ENCODE measurements at places on chromosomes 4 and X. TPM values are rescaled to one million over a fixed set of nuclear protein-coding genes. Genes with fewer than 3 reads are reported as not detected.

Gene SRP72
- total RNA-seq, result 85.2 TPM

GRCh38 chr4:675036-675882 lies 917 bp downstream of the MYL5 start:
- peak; percentile 1 for ATAC-seq

Gene STK26
- total RNA-seq, result 14.5 TPM

Gene SPARCL1
- 31.0 TPM for total RNA-seq

GRCh38 chr4:165461159-165461821 lies 82.5 kb downstream of the CPE start:
- ATAC-seq, result no peak

GRCh38 chrX:71256051-71256450 lies 2.1 kb upstream of the ZMYM3 start:
- no peak for ATAC-seq

Gene TSR2
- total RNA-seq, result 21.5 TPM

GRCh38 chrX:78989349-78989748 lies 44.2 kb downstream of the P2RY10 start:
- no peak for ATAC-seq

DNA sequence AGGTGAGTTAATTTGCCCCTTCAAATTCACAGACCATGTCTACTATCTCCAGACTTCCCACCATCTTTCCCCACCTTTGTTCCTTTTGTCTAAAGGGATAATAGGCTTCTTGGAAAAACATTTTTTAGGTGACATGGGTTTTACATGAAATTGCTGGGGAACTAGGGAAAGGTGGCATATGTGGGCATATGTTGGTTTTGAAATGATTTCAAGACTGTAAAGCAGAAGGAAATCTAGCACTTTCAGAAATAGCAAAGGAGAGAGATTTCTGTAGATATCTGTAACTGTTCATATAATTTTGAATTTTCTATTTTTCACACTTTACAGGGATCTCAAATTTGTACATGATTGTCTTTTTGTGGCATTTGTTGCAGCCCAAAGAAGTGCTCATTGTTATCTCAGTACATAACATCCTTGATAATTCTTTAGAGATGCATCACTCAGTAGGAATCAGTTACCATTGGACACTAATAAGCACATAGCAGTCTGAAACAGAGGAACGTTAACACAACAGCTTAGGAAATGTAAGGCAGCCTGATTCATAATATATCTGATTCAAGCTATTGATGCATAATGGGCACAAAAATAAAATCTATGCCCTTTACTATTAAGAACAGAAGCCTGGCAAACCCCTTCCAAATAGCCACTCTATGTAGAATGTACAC lies 659.7 kb downstream of the CENPC start:
- ATAC-seq, result no peak

GRCh38 chr4:37555322-37555721 lies 130.9 kb downstream of the RELL1 start:
- ATAC-seq, result no peak

- peak; percentile 32 for ATAC-seq
These were observed at the start of gene COL25A1 for GRCh38 chr4:109302361-109303139. Gene COL25A1 (minus strand): TSS chr4:109302658.

DNA sequence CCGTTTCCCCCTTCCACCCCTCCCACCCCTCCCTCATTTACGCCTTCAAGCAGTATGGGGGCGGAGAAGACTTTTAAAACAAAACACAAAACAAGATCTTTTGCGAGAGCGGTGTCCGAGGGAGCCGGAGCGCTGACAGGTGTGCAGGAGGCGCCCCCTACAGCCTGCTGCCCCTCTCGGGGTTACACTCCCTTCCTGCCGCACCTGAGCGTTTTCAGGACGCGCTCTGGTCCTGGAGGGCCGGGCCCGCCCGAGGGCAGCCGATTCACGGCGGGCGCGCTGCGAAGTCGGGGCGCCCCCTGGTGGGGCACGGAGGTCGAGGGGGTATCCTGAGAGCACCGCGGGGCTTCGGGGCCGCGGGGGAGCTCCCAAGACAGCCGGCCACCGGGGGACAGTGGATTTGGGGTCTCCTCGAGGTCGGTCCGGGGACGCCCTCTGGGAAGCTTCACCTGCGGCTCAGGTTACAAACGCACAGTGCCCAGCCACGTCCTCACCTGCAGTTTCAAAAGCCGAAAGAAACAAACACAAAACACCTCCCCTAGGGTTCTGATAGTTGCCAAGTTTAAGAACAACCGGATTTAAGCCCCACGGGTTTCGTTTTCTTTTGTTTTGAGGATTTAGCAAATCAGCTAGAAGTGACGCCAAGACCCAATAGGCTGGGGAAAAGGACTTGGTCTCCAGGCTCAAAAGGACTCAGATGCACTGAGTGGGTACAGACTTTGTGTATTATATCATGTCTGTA lies 8.0 kb upstream of the NEUROG2 start:
- ATAC-seq, result peak; percentile 72

Gene LINC00632
- 3.1 TPM for total RNA-seq

- peak; percentile 60 for ATAC-seq
These were observed 18.8 kb upstream of the TMSB4X start for GRCh38 chrX:12955882-12956703.

DNA sequence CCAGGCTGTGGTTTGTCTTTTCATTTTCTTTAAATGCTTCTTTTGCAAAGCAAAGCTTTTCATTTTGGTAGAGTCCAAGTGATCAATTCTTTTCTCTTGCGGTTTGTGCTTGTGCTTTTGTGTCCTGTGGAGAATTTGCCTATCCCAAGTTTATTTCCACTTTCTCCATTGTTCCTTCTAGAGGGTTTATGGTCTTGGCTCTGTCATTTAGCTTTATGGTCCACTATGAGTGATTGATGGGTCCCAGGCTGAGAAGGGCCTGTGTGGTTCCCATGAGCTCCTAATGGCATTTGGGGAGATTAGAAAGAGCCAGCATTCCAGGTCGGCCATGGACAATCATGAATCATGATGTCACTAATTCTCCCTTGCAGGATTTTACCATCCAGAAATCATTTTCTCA lies 86.5 kb downstream of the CPZ start:
- no peak for ATAC-seq

DNA sequence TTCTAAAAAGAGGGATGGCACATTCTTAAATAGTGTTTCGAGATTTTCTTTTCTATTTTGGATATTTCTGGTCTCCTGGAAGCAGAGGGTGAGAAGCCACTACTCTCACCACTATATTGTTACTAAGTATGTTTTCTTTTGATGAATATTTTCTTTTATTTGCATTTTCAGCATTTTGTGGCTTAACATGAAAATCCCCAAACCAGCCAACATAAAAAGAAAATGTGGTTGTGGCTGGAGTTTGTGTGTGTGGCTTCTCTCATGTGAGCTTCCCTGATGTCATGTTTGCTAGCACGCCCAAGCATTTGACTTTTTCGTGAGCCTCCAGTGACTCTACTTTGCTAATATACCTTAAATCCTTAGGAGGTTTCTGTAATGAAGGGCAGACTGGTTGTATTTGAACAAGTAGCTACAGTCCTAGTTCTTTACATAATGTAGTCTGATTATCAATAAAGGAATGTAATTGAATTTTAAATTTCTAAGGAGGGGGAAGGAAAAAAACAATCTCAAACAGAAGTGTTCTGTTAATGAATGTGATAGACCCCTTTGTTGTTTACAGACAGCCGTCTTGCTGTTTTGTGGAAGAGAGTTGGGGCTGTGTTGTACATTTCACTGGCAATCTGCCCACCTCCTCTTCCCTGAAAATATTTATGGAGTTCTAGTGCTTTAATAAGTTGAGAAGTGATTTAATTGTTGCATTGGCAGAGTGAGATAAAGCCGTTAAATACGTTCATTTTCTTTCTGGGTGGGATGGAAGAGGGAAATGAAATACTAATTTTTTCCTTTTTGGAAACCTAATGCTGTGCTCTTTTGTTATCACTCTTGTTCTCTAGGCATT lies 114.6 kb downstream of the ARHGAP10 start:
- ATAC-seq, result no peak

GRCh38 chrX:97504431-97504830 lies 620.7 kb downstream of the RPA4 start:
- ATAC-seq, result no peak

Gene UBE2A
- 44.7 TPM for total RNA-seq

DNA sequence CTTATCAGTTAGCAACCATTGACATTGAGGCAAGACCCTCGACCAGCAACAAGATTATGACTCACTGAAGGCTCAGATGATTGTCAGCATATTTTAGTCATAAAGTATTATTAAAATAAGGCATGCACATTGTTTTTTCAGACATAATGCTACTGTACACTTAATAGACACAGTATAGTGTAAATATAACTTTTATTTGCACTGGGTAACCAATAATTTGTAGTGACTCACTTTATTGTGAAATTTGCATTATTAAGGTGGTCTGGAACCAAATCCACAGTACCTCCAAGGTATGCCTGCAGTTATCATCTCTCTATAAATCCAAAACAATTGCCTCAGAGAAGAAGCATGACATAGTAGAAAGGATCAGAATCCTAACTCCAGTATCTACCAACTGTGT lies 330.1 kb upstream of the SMIM31 start:
- ATAC-seq, result no peak

GRCh38 chr4:30920043-30920442 lies 199.9 kb downstream of the PCDH7 start:
- ATAC-seq, result no peak

Gene RTL9
- total RNA-seq, result not detected

Gene RHOXF1
- total RNA-seq, result not detected

DNA sequence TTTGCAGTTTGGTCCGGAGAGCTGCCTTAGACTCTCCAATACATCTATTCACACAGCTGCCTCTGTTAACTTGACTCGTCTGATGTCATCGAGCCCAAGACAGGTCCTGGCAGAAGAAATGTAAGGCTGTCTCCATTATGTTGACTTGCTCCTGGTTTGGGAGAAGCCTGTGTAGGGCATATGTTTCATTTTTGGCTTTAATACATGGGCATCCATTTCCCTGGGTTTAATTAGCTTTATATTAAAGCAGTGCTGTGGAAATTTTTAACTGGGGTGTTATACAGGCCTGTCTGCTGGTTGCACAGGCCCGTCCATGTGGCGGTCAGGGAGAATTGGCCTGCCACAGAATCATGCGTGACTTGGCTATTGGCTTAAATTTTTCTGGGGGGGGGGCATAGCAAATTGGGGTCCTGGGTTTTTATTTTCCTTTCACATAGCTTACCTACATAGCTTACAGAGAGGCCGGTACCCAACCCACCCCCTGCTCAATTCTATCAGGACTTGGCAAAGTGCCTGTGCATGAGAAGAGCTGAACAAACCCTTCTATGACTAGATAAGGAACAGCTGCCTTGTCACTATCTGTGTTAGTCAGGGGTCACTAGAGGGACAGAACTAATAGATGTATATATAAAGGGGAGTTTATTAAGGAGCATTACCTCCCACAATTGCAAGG lies 123.5 kb upstream of the WDR1 start:
- ATAC-seq, result no peak

DNA sequence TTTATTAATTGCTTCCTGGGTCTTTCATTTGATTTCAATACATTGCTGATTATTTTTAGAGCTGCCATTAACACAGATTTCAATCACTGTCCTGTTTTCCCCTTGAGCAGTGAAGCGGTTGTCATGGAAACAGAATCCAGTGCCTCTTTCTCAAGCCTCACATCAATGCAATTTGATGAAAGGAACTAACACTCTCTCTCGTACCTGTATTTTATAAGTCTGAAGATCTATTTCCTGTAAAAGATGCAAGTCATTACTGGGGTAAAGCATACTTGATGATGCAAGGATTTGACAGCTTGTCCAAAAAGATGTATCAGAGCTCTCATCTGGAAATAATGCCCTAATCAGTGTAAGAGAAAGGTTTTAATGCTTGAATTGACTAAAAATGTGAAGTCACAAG lies 17.9 kb upstream of the GASK1B start:
- ATAC-seq, result no peak

GRCh38 chr4:126318376-126318775 lies 1003.6 kb downstream of the FAT4 start:
- no peak for ATAC-seq

- no peak for ATAC-seq
These were observed 753.5 kb upstream of the PCDH10 start for GRCh38 chr4:132395561-132395960.
